Activated CD4-positive, alpha-beta memory T cell treated with anti-CD3 and anti-CD28 coated beads, Interleukin-2, amount 10 ng/mL, durations not matched to agents 7 days and 5 days (primary cell): ENCODE measurements at places on chromosomes 7 and 10.

DNA sequence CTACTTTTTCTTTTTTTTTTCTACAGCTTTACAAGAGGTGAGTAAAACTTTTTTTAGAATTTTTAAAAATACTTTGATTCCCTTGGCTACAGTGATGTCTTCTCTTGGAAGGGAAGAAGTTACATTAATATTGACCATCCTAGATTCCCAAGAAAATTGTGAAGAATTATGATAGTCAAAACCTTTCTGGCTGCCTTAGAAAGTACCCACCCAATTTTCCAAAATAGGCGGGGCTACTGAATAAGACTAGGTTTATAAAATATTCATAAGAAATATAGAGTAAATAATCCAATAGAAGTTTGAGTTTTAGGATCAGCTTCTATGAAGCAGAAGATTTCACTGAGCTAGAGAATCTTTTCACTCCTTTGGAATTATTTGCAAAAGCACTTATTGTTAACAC is 3.0 kb downstream of the COL1A2 start:
- no peak for DNase-seq

DNA sequence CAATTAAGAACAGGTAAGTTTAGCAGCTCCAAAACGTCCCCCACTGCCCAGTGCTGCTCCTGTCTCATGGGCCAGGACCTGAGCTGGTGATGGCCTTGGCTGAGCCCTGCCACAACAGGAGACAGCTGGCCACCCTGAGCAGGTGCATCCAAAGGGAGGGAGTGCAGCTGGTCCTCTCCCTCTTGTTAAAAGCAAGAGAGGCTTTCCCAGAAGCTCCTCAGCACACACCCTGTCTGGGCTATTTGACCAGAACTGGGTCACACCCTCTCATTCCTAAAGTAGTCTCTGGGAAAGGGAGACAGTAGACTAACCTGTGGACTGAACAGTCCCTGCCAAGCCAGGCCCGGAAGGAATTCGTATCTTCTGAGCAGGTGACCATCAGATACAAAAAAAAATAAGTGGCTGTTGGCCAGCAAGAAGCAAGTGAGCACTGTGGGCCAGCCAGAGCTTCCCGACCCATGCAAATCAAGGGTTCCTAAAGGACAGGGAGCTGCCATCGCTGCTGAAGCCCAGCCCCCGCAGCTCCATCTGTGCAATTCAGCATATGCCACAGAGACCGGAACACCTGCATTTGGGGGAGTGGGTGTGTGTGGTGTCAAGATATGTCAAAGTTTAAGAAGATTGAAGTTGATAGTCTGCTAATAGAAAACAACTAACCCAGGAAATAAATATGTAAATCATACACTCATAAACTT is 2.1 kb upstream of the TMEM72 start:
- no peak for DNase-seq

DNA sequence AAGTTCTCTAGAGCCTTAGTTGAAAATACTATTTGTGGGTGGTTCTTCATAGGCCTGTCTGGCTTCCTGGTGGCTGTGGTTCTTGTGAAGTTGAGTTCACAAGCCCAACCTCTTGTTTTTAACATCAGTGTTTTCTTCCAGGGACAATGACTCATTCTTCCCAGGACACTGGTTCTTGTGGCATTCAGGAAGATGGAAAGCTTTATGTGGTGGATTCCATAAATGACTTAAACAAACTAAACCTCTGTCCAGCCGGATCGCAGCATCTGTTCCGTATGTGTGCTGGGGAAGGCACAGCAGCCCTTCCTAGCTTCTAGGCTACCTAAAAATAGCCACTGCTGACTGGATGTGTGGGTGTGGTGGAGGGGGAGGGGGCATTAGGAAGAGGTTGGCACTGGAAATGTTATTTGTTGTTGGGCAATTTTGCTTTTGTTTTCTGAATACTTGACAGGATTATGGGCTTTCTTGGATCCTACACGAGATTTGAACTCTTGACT is 3.9 kb downstream of the LSMEM1 start:
- DNase-seq = no peak

- no peak for DNase-seq
Measured at GRCh38 chr7:45182856-45183710, 25.5 kb downstream of the RAMP3 start.

- DNase-seq = no peak
Measured at GRCh38 chr7:91710881-91711280, 169.6 kb downstream of the MTERF1 start.

DNA sequence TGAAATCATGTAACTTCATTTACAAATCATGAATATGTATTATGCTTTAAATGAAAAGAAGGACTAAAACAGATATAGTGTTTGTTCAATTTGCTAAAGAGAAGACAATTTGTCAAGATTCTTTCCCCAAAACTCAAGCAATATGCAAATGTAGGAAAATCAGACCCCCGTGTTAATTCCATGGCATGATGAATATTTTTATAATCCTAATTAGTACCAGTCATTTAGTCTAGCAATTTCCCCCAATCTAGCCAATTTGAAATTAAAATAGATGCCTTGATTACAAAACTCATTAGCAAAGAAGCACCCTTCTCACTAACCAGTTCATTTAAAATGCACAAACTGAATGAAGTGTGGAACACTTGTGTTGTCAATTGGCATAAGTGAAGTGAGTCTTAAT is 347.6 kb downstream of the SORCS3 start:
- no peak for DNase-seq

GRCh38 chr7:35036361-35037171 is 719 bp downstream of the DPY19L1 start:
- DNase-seq = peak; percentile 50

- DNase-seq = no peak
Measured at GRCh38 chr7:36923943-36924436, 199.7 kb upstream of the AOAH start.
